ENCODE measurements at places on chromosomes 1 and 21.

- peaks cover 58% of the 10 kb centered on the region for H3K36me3 ChIP-seq
- DNase-seq, result no peak
- peaks cover 11% of the 10 kb centered on the region for H3K4me1 ChIP-seq
- H3K27ac ChIP-seq, result no peak overlapping the region
- H3K27me3 ChIP-seq, result no peaks in the 10 kb centered on the region
- H3K4me3 ChIP-seq, result no peak overlapping the region
These were observed 8.2 kb downstream of the XKR8 start for GRCh38 chr1:27967884-27968466.

DNA sequence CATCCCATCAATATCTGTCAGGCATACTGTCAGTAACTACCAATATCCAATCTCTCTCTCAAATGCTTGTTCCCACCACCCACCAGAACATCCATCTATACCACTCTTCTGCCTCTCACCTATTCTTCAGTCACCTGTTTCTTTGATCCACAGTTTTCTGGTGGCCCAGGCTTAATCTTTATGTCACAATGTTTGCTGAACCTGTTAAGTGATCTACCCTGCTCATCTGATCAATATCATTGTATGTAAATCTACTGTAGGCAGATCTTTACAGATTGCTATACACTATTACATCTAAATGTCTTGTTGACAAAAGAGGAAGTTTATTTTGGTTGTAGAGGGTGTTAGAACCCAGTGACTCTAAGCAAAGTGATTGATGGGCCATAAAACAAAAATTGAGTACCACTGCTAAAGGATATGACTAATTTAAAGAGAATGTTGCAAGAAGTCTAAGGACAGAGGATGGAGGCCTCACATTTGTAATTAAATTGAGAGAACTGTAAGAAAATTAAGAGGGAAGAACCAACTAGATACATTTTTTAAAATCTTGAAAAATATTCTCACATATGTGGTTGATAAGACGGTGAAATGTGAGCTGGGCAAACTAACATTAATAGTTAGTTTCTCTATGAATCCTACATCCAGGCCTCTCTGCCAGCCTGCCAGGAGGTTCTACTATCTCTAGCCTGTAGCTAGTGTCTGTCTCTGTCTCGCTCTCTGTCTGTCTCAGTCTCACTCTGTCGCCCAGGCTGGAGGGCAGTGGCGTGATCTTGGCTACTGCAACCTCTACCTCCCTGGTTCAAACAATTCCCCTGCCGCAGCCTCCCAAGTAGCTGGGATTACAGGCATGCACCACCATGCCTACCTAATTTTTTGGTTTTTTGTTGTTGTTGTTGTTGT, 34.1 kb downstream of the EGLN1 start:
- H3K27me3 ChIP-seq, result no peaks in the 10 kb centered on the region
- peaks cover 2% of the 10 kb centered on the region for H3K36me3 ChIP-seq
- H3K27ac ChIP-seq, result peak overlapping the region; percentile 11
- peaks cover 12% of the 10 kb centered on the region for H3K4me1 ChIP-seq

- no peak for DNase-seq
- H3K4me3 ChIP-seq, result no peak overlapping the region
- H3K27ac ChIP-seq, result no peak overlapping the region
These were observed 49.9 kb downstream of the UMODL1 start for GRCh38 chr21:42120903-42121535.

GRCh38 chr1:145947551-145947950, 10.3 kb downstream of the LIX1L start:
- H3K36me3 ChIP-seq, result peaks cover 42% of the 10 kb centered on the region
- no peak overlapping the region for H3K27ac ChIP-seq
- H3K4me3 ChIP-seq, result no peak overlapping the region

- H3K36me3 ChIP-seq, result no peaks in the 10 kb centered on the region
- no peaks in the 10 kb centered on the region for H3K27me3 ChIP-seq
- H3K27ac ChIP-seq, result no peak overlapping the region
- DNase-seq, result no peak
These were observed 356.6 kb downstream of the PLA2G4A start for GRCh38 chr1:187185389-187185788.

DNA sequence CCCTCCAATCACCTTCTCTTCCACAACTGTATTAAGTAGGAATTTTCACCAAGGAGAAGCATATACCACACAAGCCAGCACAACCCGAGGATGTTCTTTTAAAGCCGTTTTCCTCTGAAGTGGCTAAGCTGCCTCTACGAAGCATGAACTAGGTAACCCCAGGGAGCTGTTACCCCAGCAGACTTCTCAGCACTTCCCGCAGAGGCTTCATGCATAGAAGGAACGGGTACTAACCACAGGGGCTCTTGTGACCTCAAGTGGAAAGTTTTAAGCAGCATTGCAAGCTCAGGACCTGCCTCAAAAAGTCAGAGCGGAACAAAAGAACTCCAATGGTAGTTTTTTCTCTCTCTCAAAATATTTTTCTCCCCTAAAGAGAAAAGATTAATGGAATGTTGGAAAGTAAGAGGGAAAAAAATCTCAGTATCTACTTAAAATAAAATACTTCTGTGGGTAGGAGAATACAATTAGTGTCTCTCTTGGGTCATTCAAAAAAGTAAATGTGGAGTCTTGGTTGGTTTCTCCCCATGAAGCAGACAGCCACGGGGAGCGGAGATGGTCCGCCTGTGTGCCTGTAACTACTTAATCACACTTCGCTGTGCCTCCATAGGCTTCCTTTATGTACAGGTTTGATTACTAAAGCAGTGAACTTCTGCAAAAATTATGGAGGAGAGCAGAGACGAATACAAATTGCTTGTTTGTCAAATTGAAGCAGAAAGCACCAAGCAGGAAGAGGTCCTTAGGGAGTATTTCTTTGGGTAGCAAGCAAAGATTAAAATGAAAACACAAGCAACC, 40.9 kb downstream of the STX6 start:
- H3K27ac ChIP-seq, result no peak overlapping the region
- DNase-seq, result no peak
- no peaks in the 10 kb centered on the region for H3K27me3 ChIP-seq
- peaks cover 71% of the 10 kb centered on the region for H3K36me3 ChIP-seq
- no peaks in the 10 kb centered on the region for H3K4me1 ChIP-seq

DNA sequence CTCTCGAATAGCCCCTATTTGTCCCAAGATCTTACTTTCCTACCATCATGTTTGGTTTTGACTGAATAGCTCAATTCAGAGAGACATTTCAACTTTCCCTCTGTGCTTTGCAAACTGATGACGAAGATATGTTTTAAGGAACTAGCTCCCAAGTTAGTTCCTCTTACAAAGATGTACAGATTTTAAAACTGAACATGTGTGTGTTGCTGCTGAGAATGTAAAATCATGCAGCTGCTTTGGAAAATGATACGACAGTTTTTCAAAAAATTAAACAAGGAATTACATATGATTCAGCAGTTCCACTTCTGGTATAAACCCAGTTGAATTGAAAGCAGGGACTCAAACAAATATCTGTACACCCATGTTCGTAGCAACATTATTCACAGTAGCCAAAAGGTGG, 33.6 kb downstream of the KIF26B start:
- H3K4me1 ChIP-seq, result no peaks in the 10 kb centered on the region
- H3K36me3 ChIP-seq, result no peaks in the 10 kb centered on the region
- DNase-seq, result no peak

GRCh38 chr1:47913225-47913823, 83.9 kb downstream of the TRABD2B start:
- no peaks in the 10 kb centered on the region for H3K4me1 ChIP-seq
- DNase-seq, result no peak
- H3K4me3 ChIP-seq, result no peak overlapping the region
- no peak overlapping the region for H3K27ac ChIP-seq
- H3K36me3 ChIP-seq, result no peaks in the 10 kb centered on the region

- no peak overlapping the region for H3K27ac ChIP-seq
- no peaks in the 10 kb centered on the region for H3K4me1 ChIP-seq
- H3K27me3 ChIP-seq, result no peaks in the 10 kb centered on the region
- no peak for DNase-seq
These were observed 80.6 kb upstream of the SLC44A3 start for GRCh38 chr1:94739521-94740061.

DNA sequence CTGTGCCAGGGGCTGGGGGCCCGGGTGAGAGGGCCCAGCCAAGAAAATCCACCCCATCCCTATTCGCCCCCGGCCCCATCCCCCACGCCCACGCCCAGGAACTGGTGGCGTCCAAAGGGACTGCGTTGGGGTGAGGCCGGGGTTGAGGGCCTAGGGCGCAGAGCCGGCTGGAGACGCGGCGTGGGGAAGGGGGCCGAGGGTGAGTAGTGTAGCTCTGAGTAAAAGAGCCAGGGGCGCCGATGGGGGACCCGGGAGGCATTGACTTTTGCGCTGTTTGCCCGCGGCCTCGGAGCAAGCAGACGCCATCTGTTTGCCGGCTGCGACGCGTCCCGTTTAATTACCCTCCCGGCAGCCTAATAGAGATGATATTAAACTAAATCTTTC, 3.5 kb upstream of the DMRTA2 start:
- no peak overlapping the region for H3K4me3 ChIP-seq
- peaks cover 41% of the 10 kb centered on the region for H3K27me3 ChIP-seq
- H3K27ac ChIP-seq, result no peak overlapping the region
- H3K4me1 ChIP-seq, result peaks cover 31% of the 10 kb centered on the region
- no peak for DNase-seq

GRCh38 chr1:186207391-186208085, 167.5 kb downstream of the TPR start:
- H3K36me3 ChIP-seq, result no peaks in the 10 kb centered on the region
- no peaks in the 10 kb centered on the region for H3K27me3 ChIP-seq

DNA sequence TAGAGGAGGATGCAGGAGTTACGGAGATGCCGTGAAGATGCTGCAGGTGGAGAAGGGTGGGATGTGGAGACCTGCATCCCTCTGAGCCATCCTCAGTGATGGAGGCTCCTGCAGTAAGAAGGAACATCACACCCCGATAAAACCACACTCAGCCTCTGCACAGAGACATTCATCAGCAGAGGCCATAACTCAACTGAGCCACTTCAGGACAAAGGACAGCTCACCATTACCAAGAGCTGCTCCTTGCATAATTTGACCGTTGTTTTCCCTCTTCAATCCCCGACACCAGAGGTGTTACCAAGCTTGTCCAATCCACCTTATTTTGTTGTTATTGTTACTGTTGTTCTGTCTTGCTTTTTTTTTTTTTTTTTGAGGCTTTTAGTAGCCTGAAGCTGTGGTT, 543.9 kb downstream of the AJAP1 start:
- H3K27me3 ChIP-seq, result no peaks in the 10 kb centered on the region
- H3K4me1 ChIP-seq, result no peaks in the 10 kb centered on the region
- H3K4me3 ChIP-seq, result no peak overlapping the region
- no peak overlapping the region for H3K27ac ChIP-seq
- H3K36me3 ChIP-seq, result no peaks in the 10 kb centered on the region

GRCh38 chr1:156476501-156477298, 23.9 kb downstream of the MEF2D start:
- no peaks in the 10 kb centered on the region for H3K27me3 ChIP-seq
- DNase-seq, result no peak
- peaks cover 15% of the 10 kb centered on the region for H3K4me1 ChIP-seq
- H3K27ac ChIP-seq, result no peak overlapping the region
- H3K36me3 ChIP-seq, result peaks cover 88% of the 10 kb centered on the region

GRCh38 chr1:155191904-155192303, 15.8 kb downstream of the THBS3 start:
- H3K4me1 ChIP-seq, result peaks cover 33% of the 10 kb centered on the region
- no peak for DNase-seq
- no peaks in the 10 kb centered on the region for H3K27me3 ChIP-seq
- H3K4me3 ChIP-seq, result no peak overlapping the region
- no peaks in the 10 kb centered on the region for H3K36me3 ChIP-seq

- peak overlapping the region; percentile 3 for H3K4me3 ChIP-seq
- H3K27me3 ChIP-seq, result no peaks in the 10 kb centered on the region
- DNase-seq, result peak; percentile 80
- H3K4me1 ChIP-seq, result no peaks in the 10 kb centered on the region
- no peak overlapping the region for H3K27ac ChIP-seq
These were observed 10.5 kb upstream of the RNPC3 start for GRCh38 chr1:103514920-103515503.

GRCh38 chr1:9331558-9332346, 39.1 kb downstream of the SPSB1 start:
- DNase-seq, result no peak
- no peaks in the 10 kb centered on the region for H3K36me3 ChIP-seq
- H3K4me3 ChIP-seq, result no peak overlapping the region
- no peaks in the 10 kb centered on the region for H3K27me3 ChIP-seq

DNA sequence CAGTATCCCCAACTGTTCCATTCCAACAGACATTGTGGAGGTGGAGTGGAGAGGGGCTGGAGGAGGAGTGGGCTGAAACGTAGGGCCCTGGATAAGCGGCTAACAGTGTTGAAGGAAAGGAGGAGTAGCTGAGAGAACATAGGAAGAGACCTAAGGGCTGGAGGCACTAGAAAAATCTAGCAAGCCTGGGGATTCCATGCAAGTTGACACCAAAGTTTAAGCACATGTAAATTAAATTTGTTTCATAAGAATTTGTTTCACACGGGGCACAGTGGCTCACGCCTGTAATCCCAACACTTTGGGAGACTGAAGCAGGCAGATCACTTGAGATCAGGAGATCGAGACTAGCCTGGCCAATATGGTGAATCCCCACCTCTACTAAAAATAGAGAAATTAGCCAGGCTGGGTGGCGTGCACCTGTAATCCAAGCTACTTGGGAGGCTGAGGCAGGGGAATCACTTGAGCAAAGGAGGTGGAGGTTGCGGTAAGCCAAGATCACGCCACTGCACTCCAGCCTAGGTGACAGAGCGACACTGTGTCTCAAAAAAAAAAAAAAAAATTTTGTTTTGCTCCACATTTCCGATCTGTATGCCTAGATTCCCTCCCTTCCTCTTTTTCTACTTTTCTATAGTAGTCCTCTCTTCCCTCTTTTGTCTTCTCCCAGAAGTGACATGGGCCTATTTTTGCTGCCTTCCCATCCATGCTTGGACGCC, 530 bp upstream of the CD244 start:
- H3K4me1 ChIP-seq, result no peaks in the 10 kb centered on the region
- no peaks in the 10 kb centered on the region for H3K36me3 ChIP-seq
- DNase-seq, result no peak
- no peak overlapping the region for H3K27ac ChIP-seq
- no peak overlapping the region for H3K4me3 ChIP-seq

- DNase-seq, result peak; percentile 77
- peak overlapping the region; percentile 9 for H3K27ac ChIP-seq
- peaks cover 7% of the 10 kb centered on the region for H3K4me1 ChIP-seq
- H3K27me3 ChIP-seq, result no peaks in the 10 kb centered on the region
These were observed 12.4 kb downstream of the ARPC5 start for GRCh38 chr1:183622884-183623785.

DNA sequence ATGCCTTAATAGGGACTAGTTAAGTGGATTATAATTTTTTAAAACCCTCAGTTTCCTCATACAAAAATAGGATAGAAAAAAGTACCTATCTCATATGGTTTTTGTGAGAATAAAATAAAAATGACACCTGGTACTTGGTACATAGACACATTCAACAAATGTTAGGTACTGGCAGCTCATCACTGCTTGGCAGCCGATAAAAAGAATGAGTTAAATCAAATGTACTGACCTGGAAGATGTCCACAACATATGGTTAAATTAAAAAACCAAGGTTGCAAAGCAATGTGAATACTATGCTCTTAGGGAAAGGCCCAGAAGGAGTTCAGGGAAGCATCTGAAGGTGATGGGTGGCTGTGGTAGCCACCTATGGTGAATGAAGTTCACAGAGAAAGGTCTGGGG, 64.9 kb upstream of the SMYD2 start:
- no peak overlapping the region for H3K4me3 ChIP-seq
- H3K27me3 ChIP-seq, result peaks cover 5% of the 10 kb centered on the region
- no peaks in the 10 kb centered on the region for H3K4me1 ChIP-seq
- H3K36me3 ChIP-seq, result no peaks in the 10 kb centered on the region
- DNase-seq, result no peak

Measured in CD4-positive, CD25-positive, alpha-beta regulatory T cell (primary cell).